Endodermal cell (in vitro differentiated cells): ENCODE measurements at places on chromosomes 2 and 18. TPM values are rescaled to one million over a fixed set of nuclear protein-coding genes. Genes with fewer than 3 reads are reported as not detected.

DNA sequence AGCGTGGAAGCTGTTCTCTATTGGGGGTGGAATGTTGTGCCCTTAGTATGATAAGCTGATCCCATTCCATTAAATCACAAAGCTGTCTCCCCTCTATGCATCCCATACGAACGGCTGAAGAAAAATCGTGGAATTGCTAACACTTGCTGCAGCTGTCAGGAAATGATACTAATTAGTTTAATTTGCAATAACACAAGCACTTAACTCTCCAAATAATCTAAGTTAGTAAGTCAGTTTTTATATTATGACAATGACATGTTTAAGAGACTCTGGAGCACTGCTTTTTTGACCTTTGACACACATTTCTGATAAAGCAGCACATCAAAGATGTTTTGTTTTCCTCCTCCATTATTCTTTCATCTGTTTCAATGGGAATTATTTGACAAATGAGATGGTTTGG is 123.7 kb upstream of the SATB2 start:
- H3K4me1 ChIP-seq, result peaks cover 3% of the 10 kb centered on the region
- no peak overlapping the region for H3K4me3 ChIP-seq
- H3K27ac ChIP-seq, result no peak overlapping the region
- H3K36me3 ChIP-seq, result no peaks in the 10 kb centered on the region

- H3K27ac ChIP-seq, result no peak overlapping the region
- no peaks in the 10 kb centered on the region for H3K4me1 ChIP-seq
- no peak for DNase-seq
- H3K27me3 ChIP-seq, result no peaks in the 10 kb centered on the region
- no peaks in the 10 kb centered on the region for H3K36me3 ChIP-seq
- H3K4me3 ChIP-seq, result no peak overlapping the region
These were observed 95.6 kb downstream of the ITGA4 start for GRCh38 chr2:181552808-181553207.

SMAD2 gene
- total RNA-seq, result 156 to 214 TPM (median 157 TPM) in 3 replicates

DNA sequence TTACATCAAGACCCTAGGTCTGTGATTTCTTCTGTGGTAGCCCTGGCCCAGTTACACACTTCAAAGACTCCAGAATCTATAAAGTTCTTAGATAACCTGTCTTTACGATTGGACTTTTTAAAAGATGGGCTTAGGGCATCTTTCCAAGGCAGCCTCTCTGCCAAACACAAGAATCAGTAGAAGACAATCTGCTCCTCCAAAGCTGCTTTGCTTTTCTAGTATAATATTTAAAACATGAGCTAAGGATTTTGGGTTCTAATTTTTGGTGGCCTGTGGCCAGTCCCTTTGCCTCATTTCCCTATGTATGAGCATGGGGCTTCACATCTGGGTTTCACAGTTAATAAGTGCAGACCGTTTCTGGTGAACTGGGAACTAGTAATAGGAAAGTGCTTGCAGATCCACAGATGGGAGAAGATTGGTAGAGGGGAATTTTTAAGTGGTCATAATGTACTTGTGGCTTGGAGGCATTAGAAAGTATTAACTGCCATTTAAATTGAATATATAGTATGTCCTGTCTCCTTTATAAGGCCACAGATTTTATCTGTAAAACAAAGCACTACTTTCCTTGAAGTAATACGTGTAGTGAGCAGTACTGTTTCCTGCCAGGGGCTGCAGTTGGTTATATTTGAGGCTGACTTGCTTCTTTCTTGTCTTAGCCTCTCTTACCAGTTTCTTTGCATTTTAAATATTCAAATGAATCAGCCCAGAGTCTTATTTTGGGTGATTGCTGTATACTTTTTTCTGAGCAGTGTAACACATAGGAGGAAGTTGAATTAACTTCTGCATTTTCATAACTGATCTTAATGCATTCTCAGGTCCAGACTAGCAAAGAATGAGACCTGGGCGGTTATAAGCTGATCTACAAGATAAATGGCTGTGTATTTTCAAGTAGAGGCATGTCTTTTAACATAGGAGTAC is 1.5 kb downstream of the ARPC2 start:
- peaks cover 4% of the 10 kb centered on the region for H3K4me1 ChIP-seq
- H3K4me3 ChIP-seq, result peak overlapping the region; percentile 93
- H3K27me3 ChIP-seq, result no peaks in the 10 kb centered on the region
- no peak overlapping the region for H3K27ac ChIP-seq
- H3K36me3 ChIP-seq, result peaks cover 46% of the 10 kb centered on the region

ANO7 gene
- total RNA-seq, result 5.7 and 8.1 TPM in 2 replicates

- DNase-seq, result no peak
- no peaks in the 10 kb centered on the region for H3K36me3 ChIP-seq
- no peak overlapping the region for H3K27ac ChIP-seq
- H3K4me1 ChIP-seq, result peaks cover 10% of the 10 kb centered on the region
- no peak overlapping the region for H3K4me3 ChIP-seq
These were observed 122.6 kb upstream of the SPRED2 start for GRCh38 chr2:65554765-65555591.

- H3K27me3 ChIP-seq, result no peaks in the 10 kb centered on the region
- peaks cover 5% of the 10 kb centered on the region for H3K4me1 ChIP-seq
- DNase-seq, result no peak
These were observed 460.5 kb downstream of the ERBB4 start for GRCh38 chr2:212078103-212078502.

LIMS4 gene
- 0.92 to 1.7 TPM in 2 of 3 replicates, not detected in the other for total RNA-seq

RAX gene
- 0.18 to 5.3 TPM (median 0.63 TPM) in 3 replicates for total RNA-seq

CFC1 gene
- total RNA-seq, result 6.4 and 6.9 TPM in 2 replicates

- H3K4me1 ChIP-seq, result peaks cover 5% of the 10 kb centered on the region
- peak; percentile 37 for DNase-seq
- H3K27me3 ChIP-seq, result no peaks in the 10 kb centered on the region
- H3K27ac ChIP-seq, result no peak overlapping the region
These were observed 102.9 kb upstream of the HAAO start for GRCh38 chr2:42895134-42895790.

- peaks cover 6% of the 10 kb centered on the region for H3K36me3 ChIP-seq
- peaks cover 10% of the 10 kb centered on the region for H3K27me3 ChIP-seq
These were observed 883 bp downstream of the SMCHD1 start for GRCh38 chr18:2656237-2656980.

DNA sequence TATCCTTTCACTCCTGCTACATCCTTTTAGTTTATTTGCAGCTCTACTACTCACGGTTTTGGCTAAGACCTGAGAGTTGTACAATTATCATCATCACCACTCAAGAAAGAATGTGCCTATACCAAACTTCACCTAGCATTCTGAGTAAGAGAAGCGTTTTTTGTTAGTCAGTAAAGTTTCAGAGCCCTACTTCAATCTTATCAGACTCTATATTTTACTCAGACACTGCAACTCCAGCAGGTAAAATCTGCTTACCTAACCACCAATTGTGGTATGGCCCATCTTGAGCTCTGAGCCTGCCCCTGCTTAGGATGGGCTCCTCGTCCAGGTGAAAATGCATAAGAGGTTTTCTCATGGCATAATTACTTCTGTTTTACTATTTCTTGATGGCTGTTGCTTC is 37.1 kb downstream of the ICOS start:
- no peaks in the 10 kb centered on the region for H3K4me1 ChIP-seq
- no peak for DNase-seq
- H3K36me3 ChIP-seq, result no peaks in the 10 kb centered on the region
- no peak overlapping the region for H3K27ac ChIP-seq
- H3K4me3 ChIP-seq, result no peak overlapping the region
- no peaks in the 10 kb centered on the region for H3K27me3 ChIP-seq

DNA sequence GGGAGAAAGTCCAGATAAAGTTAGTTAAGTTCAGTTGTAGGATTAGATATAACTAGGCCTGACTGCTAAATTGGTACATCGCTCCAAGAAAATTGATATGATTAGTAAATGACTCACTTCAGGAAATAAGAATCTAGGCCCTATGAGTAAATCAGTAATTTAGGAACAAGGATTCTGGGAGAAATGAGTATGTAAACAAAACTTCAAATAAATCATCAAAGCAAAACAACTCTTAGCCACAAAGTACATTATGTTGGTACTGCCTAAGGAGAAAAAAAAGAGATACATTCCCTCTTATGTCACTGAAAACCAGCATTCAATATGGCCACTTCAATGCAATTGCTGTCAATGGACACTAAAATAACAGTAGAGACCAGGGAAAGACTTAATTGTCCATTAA is 529.1 kb downstream of the ZNF804A start:
- no peaks in the 10 kb centered on the region for H3K27me3 ChIP-seq
- H3K4me3 ChIP-seq, result no peak overlapping the region
- DNase-seq, result no peak
- H3K4me1 ChIP-seq, result no peaks in the 10 kb centered on the region
- no peak overlapping the region for H3K27ac ChIP-seq

DNA sequence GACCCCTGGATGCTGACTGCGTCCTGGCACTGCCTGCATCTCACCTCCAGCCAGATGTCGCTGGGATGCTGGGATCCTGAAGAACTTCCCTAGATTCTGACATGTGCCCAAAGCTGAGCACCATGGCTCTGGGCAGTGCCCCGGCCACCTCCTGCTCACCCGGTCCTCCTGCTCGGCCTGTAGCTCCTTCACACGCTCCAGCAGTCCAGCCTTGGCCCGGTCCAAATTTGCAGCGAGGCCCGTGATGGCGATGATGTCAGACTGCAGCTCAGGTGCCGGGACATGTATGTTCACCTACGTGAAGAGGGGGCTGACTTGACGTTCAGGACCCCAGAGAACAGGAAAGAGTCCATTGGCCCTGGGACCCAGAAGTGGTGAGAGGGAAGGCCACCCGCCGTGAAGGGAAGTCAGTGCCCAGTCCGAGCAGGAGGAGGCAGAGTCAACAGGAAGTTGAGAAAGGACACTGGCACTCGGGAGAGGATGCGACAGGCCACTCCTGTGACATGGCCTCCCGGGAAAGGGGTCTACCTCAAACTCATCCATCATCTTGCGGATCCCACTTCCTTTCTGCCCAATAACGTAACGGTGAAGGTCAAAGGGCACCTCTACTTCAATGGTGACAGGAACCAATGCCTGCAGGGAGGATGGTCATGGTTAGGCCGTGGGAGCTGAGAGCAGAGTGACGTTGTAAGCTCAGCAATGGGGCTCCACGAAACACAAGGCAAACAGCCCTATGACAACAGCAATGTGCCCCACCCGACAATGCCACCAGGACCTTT is 46.7 kb downstream of the ANO7 start:
- no peak overlapping the region for H3K27ac ChIP-seq
- H3K4me1 ChIP-seq, result peaks cover 7% of the 10 kb centered on the region
- no peak for DNase-seq
- no peak overlapping the region for H3K4me3 ChIP-seq
- H3K36me3 ChIP-seq, result peaks cover 98% of the 10 kb centered on the region
- no peaks in the 10 kb centered on the region for H3K27me3 ChIP-seq

LIMS2 gene
- 9.8 and 10.0 TPM in 2 replicates for total RNA-seq

DES gene
- 1.1 and 1.6 TPM in 2 replicates for total RNA-seq
